ENCODE measurements at places on chromosomes 3 and 15. TPM values are rescaled to one million over a fixed set of nuclear protein-coding genes. Genes with fewer than 3 reads are reported as not detected.

GRCh38 chr3:71695000-71695482, 30.2 kb downstream of the EIF4E3 start:
- no peak for DNase-seq

Gene ACKR4
- polyA plus RNA-seq = 26.7 TPM

- DNase-seq = no peak
Measured at GRCh38 chr3:160928183-160928726, 172.2 kb downstream of the PPM1L start.

Gene IQCF5
- not detected for polyA plus RNA-seq

DNA sequence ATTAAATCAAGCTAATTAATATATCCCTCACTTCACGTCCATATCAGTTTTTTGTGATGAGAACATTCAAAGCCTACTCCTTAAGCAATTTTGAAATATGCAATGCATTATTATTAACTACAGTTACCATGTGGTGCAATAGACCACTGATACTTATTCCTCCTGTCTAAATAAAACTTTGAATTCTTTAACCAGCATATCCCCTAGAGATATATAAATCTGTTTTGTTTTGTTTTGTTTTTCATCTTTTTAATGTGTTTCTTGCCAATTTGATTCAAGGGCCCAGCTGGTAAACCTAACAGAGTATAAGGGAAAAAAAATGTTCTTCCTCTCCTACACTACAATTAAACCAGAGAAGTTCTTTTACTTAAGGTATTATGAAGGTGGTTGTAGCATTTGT, 524.2 kb downstream of the NAALADL2 start:
- DNase-seq = no peak

DNA sequence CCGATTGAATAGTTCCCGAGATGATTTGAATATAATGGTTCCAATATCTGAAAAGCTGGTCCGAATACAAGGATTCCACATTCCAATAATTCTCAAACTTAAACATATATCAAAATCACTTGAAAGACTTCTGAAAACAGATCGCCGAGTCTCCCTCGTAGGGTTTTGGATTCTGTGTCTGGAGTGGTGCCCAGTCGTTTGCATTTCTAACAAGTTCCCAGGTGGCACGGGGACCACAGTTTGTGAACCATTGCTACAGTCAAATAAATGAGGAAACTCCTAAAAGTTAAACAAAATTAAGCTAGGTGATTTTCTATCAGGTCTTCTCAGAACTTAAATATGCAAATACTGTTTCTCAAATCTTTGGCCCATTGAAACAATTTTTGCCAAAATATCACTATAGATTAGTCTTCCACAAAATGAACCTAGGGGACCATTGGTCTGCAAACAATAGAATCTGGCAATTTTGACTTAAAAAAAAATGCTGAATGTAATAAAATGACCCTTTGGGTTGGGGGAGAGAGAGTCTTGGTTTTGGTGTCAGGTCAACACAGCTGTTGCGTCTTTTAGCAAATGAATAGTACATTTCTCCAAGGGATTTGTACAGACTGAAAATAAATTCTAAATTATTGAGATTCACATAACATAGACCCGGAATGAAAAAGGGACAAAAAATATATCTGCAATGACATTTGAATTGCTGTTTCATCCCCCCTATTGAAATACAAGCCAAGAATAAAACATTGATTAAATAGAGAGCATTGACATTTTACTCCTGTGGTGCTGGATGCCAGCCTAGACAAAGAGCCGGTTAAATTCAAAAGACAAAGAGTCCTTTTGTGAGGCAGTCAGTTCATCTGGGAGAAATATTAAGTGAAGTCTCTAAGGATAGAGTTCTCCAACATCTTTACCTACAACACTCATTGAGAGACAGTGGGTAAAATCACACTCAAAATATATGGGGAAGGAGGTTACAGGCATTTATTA, 175.7 kb upstream of the ADAMTS9 start:
- no peak for DNase-seq

GRCh38 chr15:75156326-75157215, 45.1 kb upstream of the C15orf39 start:
- DNase-seq = no peak

Gene PRSS50
- polyA plus RNA-seq = not detected

Gene CACNA2D3
- polyA plus RNA-seq = 0.81 TPM

DNA sequence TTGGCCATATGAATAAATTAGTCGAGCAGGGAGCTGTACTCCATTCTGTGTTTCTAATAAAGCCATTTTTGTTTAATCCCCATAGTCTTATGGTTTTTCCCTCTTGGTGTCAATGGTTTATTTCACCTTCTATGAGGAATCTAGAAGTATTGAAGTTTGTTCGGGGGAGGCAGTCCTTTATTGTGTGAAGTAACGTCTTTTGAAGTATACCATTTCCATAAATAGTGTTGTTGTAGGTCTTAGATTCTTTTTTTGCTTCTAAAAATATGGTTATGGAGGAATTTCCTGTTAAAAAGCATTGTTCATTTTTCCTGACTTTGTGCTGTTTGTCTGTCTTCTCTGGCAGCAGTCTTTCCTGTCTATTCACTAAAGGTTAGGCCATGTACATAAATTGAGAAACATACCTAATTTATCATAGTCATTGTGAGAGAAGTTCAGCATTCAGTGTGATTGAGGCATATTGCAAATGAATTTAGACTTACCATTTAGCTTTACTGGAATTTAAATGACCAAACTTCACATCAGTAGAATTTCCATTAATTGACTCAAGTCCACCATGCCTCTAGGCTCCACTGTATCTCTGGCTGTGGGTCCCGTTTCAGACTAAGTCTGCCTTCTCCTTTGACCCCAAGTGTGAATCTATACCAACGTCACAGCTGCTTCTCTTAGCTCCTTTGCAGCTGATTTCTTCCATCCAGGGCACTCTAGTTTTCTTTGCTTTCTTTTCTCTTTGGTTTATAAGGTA, 37.3 kb downstream of the YEATS2 start:
- DNase-seq = no peak

Gene SOX14
- polyA plus RNA-seq = not detected

Gene PLSCR2
- polyA plus RNA-seq = not detected

DNA sequence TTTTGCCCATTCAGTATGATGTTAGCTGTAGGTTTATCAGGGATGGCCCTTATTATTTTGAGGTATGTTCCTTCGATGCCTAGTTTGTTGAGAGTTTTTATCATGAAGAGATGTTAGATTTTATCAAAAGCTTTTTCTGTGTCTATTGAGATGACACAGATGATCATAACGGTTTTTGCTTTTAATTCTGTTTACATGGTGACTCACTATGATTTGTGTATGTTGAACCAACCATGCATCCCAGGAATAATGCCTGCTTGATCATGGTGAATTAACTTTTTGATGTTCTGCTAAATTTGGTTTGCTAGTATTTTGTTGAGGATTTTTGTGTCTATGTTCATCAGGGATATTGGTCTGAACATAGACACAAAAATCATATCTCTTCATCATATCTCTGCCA, 8.3 kb downstream of the GPR156 start:
- no peak for DNase-seq

- DNase-seq = no peak
Measured at GRCh38 chr3:112693186-112693585, 52.2 kb upstream of the CCDC80 start.

DNA sequence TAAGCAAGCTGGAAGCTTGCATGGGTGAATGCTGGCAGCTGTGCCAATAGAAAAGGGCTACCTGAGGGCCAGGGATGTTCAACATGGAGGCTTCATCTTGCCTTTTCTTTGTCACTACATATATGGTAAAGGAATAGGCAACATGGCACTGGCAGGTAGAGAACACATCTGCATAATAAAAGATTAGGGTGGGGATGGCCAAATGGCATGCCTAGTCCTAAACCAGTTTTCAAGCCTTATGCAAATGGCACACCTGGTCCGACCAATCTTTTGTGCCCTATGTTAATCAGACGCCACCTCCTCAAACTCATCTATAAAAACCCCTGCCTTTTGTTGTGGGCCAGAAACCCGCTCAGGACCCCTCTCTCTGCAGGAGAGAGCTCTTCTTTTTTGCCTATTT, 216.8 kb upstream of the PROK2 start:
- no peak for DNase-seq

- no peak for DNase-seq
Measured at GRCh38 chr3:193016437-193016901, 98.8 kb upstream of the MB21D2 start.

- DNase-seq = no peak
Measured at GRCh38 chr3:13549623-13550422, 898 bp downstream of the FBLN2 start.

GRCh38 chr3:188348435-188349244, 194.7 kb downstream of the LPP start:
- peak; percentile 80 for DNase-seq

Gene HCLS1
- 3.7 TPM for polyA plus RNA-seq

GRCh38 chr3:71341721-71342120, 241.8 kb downstream of the FOXP1 start:
- DNase-seq = peak; percentile 63

DNA sequence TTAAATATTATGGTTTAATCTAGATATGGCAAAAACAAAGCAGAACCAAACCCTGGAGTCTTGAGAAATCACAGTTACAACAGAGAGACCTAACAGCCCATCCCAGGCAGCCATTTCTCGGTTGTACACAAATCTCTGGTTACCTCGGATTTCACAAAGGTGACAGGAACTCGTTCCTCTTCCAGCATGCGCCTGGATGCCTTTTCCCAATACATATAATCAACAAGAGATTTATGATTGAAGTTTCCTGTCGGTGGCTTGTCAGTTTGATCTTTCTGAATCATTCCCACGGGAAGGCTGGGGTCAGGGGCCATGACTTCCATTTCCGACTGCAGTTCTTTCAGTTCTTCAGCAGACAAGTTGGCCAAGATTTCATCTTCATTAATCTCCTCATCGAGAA, 445 bp downstream of the LMOD3 start:
- DNase-seq = no peak

- DNase-seq = no peak
Measured at GRCh38 chr3:76679541-76679940, 360.4 kb upstream of the ROBO2 start.

Gene NEDD4
- 24.0 TPM for polyA plus RNA-seq

- no peak for DNase-seq
Measured at GRCh38 chr3:4963669-4964570, 15.3 kb upstream of the BHLHE40 start.

Gene BHLHE40
- polyA plus RNA-seq = 18.8 TPM

GRCh38 chr3:146511402-146512134, 32.8 kb downstream of the PLSCR1 start:
- DNase-seq = no peak

DNA sequence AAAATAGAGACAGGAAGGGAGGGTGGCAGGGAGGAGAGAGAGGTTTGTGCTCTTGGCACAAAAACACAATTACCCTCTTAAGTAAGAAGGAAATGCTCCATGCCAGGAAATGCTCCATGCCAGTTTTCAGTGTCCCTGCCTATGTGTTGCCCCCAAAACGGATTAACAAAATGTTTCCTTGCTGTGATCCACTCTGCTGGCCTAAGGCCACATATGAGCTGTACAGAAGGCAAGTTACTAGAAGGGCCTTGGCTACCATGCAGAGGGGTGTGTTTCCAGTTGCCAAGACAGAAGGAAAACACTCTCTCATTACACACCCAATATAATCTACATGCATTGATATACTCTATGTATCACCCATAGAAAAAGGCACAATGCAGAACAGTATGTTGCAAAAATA, 98.2 kb upstream of the PTPRG start:
- DNase-seq = no peak

Gene GOLGA6L10
- 0.44 TPM for polyA plus RNA-seq

DNA sequence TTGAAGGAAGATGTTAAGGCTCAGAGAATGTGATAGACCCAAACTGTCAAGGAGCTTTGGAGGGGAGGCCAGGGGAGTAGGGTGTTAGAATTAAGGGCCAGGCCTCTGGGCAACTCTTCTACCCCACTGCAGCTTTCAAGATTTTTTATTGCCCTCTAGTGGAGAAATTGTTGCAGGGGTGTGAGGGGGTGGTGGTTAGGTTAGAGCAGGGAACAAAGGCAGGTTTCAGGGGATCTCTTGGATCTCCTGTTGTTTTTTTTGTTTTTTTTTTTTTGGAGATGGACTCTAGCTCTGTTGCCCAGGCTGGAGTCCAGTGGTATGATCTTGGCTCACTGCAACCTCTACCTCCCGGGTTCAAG, 1.4 kb upstream of the SEC13 start:
- DNase-seq = no peak

GRCh38 chr15:33104212-33104611, 90.3 kb downstream of the FMN1 start:
- DNase-seq = peak; percentile 74

GRCh38 chr15:77607111-77607893, 25.4 kb downstream of the LINGO1 start:
- no peak for DNase-seq

DNA sequence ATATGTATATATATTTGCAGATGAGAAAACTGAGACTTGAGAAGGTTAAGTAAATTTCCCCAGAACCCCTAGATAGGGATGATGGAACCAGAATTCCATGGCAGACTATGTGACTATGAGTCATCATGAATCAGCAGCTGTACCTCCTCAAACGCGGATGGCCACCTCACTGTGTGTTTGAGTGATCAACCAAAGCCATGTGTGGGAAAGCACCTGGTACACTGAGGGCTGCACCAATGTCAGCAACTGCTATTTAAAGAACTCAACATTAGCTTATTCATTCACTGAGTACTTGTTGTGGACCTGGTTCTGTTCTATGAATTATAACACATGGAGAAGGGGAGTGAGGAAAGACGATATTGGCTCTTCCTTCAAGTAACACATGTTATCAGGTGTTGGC, 377.0 kb downstream of the GAP43 start:
- peak; percentile 69 for DNase-seq

DNA sequence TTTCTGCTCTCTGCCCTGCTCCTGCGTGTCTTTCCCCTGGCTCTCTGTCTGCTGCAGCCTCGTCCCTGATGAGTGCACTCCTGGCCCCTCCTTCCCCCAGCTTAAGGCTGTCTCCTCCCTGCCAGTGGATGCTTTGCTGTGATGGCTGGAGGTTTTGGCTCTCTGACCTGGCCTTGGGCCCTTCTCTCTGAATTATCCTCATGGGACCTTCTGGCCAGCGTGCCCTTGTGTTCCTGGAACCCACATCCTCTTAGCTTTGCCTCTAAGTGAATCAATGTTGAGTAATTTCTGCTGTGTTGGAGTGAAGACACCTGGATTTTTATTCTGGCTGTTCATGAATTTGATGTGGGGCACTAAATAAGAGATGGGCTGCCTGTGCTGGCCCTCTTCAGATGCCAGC, 9.8 kb upstream of the TNFAIP8L3 start:
- DNase-seq = no peak

DNA sequence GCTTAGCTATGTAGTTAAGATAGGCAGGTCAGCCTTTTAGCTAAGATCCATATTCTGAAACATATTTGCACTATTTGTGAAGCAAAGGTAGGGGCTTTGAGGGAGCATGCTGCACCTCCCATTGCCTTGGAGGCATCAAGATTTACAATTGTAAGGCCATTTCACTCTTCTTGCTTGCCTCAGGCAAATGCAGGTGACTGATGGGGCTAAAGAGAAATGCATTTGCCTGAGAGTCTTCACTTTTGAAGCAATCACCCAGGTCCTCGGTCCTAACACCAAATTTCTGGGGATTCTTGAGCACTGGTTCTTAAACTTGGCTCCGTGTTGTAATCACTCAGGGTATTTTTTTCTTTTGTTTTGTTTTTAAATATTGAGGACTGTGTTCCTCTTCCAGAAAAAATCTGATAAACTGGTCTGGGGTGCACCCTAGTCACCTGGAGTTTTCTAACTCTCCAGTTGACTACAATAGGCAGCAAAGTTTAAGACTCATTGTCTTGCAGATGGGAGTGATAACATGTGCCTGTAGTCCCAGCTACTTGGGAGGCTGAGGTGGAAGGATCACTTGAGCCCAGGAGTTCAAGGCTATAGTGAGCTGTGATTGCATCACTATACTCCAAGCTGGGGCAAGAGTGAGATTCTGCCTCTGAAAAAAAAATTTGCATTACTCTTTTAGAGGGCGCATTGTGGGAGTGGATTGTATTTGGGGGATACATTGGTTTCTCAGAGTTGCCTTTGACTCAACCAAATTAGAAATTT, 68.1 kb downstream of the EOMES start:
- no peak for DNase-seq

Gene IDH2
- 164 TPM for polyA plus RNA-seq
